ENCODE measurements at places on chromosomes 16 and 17.

GRCh38 chr16:84058664-84059063, 16.1 kb upstream of the SLC38A8 start:
- DNase-seq: no peak

DNA sequence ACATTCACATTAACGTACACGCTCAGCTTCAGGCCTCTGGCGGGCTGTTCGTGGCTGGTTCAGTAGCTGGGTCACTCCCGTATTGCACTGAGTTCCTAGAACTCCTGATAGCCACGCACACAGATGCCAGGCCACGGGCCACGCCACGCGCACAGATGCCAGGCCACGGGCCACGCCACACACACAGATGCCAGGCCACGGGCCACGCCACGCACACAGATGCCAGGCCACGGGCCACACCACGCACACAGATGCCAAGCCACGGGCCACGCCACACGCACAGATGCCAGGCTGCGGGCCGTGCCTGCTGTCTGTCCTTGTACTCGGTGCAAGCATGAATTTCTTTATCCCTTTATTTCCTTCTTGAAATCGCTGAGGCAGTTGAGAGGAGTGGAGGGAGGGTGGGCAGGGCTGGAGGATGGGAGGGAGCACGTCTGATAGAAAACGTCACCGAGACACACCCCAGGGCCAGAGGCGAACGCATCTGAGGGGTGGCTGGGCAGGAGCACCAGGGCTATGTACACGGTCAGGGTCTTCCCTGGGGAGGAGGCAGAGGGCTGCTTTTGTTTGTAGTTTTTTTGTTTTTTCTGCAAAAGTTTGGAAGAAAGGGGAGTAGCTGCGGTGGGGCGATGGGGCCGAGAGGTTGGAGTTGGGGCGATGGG, 8.6 kb upstream of the PABPN1L start:
- DNase-seq: no peak

- DNase-seq: no peak
Observed at GRCh38 chr17:2797226-2797625, 988 bp downstream of the RAP1GAP2 start.

DNA sequence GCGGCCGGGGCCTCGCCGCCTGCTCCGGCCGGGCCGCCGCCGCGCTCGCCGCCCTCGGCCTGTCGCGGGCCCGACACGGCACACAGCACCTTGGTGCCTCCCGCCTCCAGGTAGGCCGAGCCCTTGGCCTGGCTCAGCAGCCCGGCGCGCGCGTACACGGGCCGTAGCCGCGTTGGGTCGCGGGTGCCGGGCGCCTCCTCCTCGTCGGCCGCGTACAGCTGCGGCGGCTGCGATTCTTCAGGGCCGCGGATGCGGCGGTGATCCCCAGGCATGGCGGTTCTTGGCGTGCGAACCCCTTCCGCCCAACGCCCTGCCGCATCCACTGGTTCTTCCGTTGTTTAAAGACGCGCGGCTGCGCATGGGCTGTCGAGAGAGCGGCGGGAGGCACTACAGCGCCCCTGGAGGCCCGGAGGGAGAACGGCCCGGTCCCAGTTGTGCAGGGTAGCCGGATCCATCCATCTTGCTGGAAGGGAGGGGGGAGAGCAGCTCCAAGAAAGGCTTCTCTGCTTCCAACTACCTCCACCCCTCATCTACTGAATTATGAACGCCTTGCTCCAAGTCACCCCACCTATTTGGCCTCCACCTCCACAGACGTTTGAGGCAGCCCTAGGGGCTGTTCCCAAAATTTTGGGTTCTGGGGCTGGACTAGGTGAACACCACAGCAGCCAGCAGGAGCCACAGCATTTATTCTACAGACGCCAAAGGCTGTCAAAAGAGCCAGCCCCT, at the start of gene EXOSC6:
Gene EXOSC6 (minus strand): TSS at position 312 of the 726 bp plus-strand sequence. CDS start 40 bp downstream, at position 272.
- DNase-seq: peak; percentile 68

- no peak for DNase-seq
Observed at GRCh38 chr16:53949715-53950410, 245.9 kb downstream of the FTO start.

DNA sequence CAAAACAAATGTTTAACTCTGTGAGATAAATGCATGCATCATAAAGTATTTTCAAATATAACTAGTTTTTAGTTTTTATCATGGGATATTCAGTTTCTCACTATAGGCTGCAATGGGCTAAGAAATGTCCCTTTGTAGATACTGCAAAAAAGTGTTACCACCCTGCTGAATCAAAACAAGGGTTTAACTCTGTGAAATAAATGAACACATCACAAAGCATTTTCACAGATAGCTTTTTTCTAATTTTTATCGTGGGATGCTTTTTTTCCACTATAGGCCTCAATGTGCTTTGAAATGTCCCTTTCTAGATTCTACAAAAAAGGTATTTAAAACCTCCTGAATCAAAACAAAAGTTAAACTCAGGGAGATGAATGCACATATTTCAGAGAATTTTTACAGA, 541.1 kb downstream of the KCNJ18 start:
- no peak for DNase-seq

- DNase-seq: no peak
Observed at GRCh38 chr17:80214012-80214877, 5.9 kb downstream of the SGSH start.

GRCh38 chr17:80795754-80796153, 195.9 kb upstream of the CHMP6 start:
- DNase-seq: no peak

- no peak for DNase-seq
Observed at GRCh38 chr16:4917117-4917516, 19.8 kb downstream of the PPL start.

GRCh38 chr17:78535273-78536197, 41.7 kb downstream of the DNAH17 start:
- DNase-seq: peak; percentile 28

DNA sequence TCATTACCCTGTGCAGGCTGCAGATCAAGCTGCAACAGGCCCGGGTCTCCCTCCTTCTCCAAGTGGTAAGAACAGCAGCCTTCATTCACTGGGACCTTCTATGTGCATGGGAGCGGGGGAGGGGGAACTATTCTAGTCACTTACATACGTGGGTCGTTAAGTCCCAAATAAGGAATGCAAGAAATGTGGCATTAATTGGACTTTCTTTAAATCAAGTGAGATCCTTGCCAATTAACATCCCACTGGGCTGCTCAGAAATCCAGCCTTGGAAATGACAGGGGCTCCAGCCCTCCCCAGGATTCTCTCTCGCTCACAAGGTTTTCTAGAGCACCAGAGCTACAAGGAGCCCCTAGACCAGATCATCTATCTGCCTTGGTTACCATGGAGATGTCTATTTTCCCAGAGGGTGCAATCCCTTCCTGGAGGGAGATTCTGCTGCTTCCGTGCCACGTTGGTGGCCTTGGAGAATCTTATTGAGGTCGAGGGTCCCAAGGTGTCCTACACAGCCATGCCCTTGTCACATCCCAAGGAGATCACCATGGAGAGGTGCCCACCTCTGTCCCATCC, 5.2 kb upstream of the EIF1 start:
- no peak for DNase-seq

DNA sequence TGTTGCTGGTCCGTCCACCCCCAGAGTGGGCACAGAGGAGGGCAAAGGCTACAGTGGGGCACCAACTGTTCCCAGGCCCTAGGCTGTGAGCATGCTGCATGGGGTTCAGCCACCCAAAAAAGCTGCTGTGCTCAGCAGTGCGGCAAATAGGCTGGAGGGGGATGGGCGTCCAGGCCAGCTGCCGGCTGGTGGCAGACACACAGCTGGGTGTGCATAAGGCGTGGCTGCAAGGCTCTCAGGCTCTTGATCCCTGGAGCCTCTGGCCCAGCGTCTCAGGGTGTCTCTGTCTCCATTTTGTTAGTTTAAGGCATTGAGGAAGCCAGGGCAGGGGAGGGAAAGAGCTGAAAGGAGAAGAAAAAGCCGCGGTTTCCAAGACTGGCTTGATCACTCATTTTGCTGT, 8.8 kb downstream of the RPL19 start:
- no peak for DNase-seq

DNA sequence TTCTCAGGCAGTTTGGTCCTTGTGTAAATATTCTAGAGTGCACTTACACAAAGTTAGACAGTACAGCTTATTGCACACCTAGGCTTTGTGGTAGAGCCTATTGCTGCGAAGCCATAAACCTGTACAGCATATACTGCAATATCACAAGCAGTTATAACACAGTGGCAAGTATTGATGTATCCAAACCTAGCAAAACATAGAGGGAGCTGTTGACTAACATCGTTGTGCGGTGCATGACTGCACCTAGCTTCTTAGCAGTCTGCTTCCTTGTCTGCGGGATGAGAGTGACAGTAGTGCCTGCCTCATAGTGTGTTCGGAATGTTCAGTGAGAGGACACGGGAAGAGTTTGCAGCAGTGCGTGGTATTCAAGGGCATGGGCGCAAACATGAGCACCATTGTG, 78.9 kb downstream of the MPRIP start:
- no peak for DNase-seq

DNA sequence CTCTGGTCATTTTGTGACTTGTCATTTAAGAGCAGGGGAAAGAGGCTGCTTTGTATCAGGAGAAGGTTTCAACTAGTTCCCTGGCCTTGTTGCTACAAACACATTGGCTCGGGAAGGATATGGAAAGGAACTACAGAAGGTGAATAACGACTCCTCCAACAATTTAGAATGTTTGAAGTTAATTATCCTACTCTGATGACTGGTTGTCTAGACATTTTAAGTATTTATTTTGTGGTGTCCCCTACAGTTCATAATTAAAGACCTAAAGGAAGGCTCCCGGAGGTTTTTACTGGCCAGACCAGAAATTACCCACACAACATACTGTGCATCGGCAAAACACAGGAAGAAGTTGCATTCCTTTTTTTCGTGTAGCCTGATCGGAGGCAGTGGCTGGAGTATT, 515.8 kb upstream of the SALL1 start:
- DNase-seq: no peak

GRCh38 chr16:31192856-31193642, 9.5 kb downstream of the PYCARD start:
- no peak for DNase-seq

GRCh38 chr17:16325964-16326363, 27.3 kb downstream of the CENPV start:
- DNase-seq: no peak

GRCh38 chr17:39573447-39574298, 34.0 kb downstream of the NEUROD2 start:
- no peak for DNase-seq

GRCh38 chr17:64732336-64733006, 70.4 kb upstream of the SMURF2 start:
- DNase-seq: no peak

DNA sequence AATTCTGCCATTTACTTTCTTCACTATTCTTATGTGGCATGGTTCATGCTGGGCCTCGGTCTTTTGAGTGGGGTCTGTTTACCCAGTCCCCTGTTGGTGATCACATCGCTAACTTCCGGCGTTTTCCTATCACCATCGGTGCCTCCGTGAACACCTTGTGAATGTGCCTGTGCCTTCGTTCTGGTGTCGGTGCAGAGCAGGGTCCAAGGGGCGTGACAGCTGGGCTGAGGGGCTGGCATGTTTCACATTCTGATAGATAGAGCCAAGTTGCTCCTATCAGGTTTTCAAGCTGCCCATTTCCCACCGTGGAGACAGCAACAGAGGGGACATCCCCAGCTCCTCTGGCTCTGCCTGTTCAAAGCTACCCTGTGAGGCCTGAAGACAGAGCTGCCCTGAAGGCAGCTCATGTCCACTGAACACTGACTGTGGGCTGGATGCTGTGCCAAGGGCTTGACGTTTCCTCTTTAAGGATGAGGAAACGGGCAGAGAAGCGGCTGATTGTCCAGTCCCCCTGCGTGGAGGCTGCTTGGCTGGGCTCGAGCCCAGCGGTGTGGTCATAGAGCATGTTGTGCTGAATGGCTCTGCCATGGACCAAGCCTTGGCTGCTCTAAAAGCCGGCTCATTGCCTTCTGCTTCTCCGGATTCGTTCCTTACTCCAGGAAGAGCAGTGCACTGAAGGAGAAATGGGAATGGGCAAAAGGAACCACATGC, 17.0 kb downstream of the DHODH start:
- DNase-seq: no peak

- DNase-seq: no peak
Observed at GRCh38 chr17:59427996-59428395, 96.5 kb downstream of the YPEL2 start.

- DNase-seq: no peak
Observed at GRCh38 chr17:75707079-75707571, 14.1 kb upstream of the ITGB4 start.

DNA sequence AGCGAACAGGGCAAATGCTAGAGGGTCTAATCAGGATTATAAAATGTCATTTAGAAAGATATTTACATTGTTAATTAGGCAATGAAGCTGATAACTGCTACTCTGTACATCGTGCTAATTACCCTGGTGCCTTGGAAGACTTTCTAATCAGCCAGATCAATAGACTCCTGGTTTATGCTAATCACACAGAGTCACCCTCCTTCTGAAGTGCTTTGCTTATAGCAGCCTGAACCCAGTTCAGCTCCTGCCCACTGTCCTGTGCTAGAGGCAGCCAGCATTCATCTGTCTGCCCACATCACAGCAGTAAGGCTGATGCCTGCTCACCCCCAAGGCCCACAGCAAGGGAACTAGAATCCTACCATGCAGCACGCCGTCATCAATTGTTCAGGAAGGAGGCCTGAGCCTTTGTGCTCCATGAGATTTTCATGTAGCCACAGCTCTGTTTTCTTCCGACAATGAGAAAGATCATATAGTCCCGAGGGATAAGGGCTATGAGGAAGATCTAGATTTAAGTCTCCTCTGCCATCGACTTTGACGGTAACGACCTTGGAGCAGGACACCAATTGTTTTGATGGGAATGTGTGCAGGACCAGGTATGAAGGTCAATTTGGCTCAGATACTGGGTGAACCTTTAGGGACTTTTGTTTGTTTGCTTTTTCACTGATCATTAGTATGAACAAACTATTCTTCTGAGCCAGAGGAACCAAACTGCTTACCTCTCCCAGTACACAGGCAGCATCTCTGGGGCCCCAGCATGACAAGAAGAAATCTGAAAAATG, 12.5 kb upstream of the LYRM9 start:
- DNase-seq: no peak

DNA sequence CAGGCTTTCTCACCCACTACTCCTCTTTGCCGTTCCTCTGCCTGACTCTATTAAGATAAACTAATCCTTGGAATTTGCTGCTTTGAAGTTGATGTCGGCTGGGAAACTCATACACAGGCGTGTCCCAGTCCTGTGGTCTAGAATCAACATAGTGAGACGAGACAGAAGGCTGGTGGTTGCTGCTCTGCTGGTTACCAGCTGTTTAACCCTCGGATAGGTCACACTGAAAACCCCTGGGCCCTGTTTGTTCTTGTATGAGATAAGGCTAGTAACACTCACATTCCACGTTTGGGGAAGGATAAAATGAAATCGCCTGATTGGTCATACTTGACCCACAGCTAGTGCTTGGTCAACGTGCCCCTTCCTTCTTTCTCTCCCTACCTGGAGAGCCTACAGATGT, 517.0 kb downstream of the CDH13 start:
- DNase-seq: no peak

DNA sequence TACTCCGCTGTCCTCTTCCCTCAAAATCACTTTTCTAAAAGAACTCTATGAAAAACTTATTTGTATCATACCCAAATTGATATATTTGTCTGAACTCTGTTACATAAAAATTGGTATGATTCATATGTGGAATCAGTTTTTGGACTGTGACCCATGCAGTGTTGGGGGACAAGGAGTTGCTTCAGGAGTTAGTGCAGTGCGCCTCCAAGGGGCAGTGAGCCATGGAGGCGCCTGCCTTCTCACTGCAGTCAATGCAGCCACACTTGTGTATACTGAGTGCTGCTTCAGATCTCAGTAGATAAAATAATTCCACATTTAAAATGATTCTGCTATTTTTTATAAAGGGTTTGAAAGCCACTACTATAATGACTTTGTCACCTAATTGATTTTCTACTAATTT, 32.5 kb downstream of the DGKE start:
- no peak for DNase-seq

All from NCI-H1048 (cell line).